D721Med (cell line): ENCODE measurements at places on chromosomes 11 and 22.

- no peak for DNase-seq
Observed at GRCh38 chr22:22061085-22062077, 78.8 kb upstream of the TOP3B start.

- no peak for DNase-seq
Observed at GRCh38 chr11:57321388-57322255, 3.1 kb downstream of the TNKS1BP1 start.

DNA sequence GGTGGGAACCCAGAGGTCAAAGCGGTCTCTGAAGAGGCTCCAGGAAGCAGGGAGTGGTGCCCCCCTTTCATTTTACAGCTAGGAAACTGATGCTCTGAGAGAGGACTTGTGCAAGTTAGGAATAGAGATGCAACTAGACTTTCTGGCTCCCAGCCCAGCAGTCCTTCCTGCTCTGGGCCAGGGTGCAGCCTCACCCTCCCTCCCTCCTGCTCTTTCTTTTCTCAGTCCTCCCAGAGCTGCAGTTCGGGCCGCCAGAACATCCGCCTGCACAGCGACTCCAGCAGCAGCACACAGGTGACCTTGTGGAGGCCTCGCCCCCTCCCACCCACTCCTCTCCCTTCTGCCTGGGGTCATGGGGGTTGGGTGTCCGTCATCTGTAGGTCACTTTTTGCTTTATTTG, 51.5 kb downstream of the LHFPL7 start:
- DNase-seq: no peak

GRCh38 chr22:26416670-26417276, 12.3 kb upstream of the ASPHD2 start:
- no peak for DNase-seq

- DNase-seq: no peak
Observed at GRCh38 chr11:17734986-17735817, 621 bp downstream of the KCNC1 start.
